ENCODE measurements at places on chromosomes 11 and 22.

- no peak for DNase-seq
These were observed 189.0 kb upstream of the BLID start for GRCh38 chr11:122304973-122305372.

DNA sequence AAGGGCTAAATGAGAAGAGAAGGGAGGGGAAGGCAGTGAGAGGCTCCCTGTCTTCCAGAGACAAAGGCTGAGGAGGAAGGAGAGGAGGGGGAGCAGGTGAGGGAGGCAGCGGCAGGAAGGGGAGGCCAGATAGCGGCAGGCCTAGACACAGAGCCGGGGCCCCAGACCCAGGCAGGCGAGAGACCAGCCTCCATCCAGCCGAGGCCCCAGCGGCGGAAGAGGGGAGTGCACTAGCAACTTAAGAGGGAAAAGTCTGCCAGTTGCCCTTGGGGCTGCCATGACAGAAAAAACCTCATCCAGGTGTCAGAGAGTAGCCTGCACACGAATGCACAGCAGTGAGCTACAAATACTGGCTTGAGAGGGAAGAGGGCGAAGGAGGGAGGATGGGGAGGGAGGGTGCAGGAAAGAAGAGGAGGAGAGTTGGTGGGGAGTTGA, 46.7 kb downstream of the IGLL1 start:
- peak; percentile 88 for DNase-seq

DNA sequence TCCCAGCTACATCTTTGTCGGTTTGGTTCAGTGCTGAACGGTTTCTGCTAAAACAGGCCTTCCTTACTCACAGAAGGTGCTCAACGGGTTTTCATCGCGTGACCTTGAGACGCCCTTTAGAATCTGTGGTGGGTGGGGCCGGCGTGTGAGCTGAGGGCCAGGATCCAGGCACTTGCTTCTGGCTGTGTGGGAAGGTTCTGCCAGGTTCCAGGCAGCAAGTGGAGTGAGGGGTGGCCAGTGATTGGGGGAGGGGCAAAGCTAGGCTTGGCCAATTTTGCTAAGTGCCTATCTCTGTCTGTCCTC, 35.2 kb downstream of the KCNJ4 start:
- DNase-seq: no peak

DNA sequence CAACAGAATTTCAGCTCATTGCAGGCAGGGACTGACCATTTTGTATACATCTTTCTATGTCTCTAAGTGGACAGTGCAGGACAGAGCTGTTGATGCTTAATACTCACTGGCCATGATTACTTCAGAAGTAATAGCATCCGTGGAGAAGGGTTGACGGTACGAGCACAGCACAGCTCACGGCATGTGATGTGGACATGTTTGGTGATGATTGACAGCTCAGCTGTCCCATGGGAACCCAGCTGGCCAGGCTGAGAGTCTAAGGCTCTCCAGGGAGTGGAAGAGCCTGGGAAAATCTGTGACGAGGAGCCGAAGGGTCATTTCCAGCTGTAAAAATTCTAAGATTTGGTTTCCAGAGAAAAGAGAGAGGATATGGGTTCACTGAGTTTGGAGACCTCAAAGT, 198.2 kb downstream of the SNX19 start:
- DNase-seq: no peak

DNA sequence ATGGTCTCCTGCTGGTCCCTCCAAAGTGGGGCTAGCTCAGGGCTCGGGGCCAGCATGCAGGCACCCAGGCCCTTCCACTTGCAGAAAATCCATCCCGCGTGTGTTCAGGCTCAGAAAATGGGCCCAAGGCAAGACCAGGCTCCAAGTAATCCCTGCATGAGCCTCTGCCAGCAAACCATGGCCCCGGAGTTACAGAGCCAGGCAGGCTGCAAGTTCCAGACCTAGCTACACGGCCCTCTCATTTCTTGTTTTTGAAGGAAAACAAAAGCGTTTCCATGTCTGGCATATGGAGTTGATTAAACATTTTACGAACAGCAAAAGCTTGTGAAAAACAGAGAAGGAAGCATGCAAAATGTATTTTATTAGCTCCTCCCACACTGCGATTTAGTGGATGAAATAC, 29.7 kb downstream of the KIAA0930 start:
- DNase-seq: no peak

- DNase-seq: no peak
These were observed 354 bp downstream of the POLR2L start for GRCh38 chr11:841981-842369.

- DNase-seq: no peak
These were observed 24.5 kb upstream of the CABP7 start for GRCh38 chr22:29695129-29695926.

- DNase-seq: no peak
These were observed 25.1 kb upstream of the LDLRAD3 start for GRCh38 chr11:35918716-35919115.

DNA sequence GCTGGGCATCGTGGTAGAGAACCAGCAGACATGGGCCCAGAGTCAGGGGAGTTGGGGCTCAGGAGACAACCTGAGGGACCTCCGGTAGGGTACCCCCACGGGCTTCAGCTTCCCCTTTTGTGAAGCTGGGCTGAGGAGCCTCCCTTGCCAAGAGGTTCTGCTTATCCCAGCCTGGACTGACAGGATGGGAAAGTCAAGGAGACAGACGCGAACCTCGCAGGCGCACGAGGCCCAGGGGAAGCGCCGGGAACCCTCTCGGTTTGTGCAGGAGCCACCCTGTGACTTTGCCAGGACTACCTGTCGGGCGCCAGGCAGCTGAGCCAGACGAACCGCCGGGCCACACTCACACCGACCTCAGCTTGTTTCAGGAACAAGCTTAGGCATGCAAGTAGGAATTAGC, 566.1 kb downstream of the BRD1 start:
- no peak for DNase-seq

- no peak for DNase-seq
These were observed 10.5 kb downstream of the ACRV1 start for GRCh38 chr11:125670172-125670571.

GRCh38 chr11:44285756-44286155, 24.2 kb downstream of the ALX4 start:
- DNase-seq: no peak

DNA sequence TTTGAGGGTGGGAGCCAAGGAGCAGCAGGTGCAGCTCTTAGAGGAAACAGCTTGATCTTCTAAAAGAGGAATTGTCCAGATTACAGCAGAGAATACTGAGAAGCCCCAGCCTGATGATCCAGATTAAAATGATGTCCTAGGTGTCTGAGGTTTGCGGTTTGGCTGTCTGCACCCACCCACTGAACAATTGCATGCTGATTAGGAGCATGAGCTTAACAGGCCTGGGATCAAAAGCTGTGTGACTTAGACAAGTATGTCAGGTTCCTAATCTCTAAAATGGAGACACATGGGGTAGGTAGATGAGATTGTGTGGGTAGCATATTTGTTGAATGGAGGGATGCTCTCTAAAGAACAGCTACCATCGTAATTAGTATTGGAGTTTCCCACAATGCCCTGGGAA, 166.8 kb upstream of the SEZ6L start:
- no peak for DNase-seq

DNA sequence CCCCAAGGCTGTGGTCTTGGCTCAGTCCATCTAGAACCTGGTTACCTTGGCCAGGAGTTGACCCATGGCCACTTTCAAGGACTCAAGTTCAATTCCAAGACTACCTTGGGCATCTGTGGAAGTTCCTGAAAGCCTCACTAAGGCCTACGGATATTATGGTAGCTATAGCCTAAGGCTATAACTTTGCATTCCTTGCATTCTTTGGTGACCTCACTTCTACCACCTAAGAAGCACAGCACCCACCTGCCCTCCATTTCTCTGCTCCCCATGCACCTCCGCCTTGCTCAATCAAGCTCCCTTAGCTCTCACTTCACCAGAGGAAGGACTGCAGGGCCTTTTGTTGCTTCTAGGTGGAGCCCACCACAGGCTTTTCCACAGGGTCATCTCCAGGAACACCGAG, 50.3 kb upstream of the GALNT18 start:
- DNase-seq: no peak

- DNase-seq: peak; percentile 55
These were observed 14.6 kb downstream of the DKK3 start for GRCh38 chr11:11993839-11994238.

GRCh38 chr11:9266926-9267325, 1.8 kb upstream of the DENND5A start:
- no peak for DNase-seq

- DNase-seq: no peak
These were observed 743 bp upstream of the CD3D start for GRCh38 chr11:118343248-118343647.

GRCh38 chr22:34696557-34696956, 369.4 kb upstream of the ISX start:
- DNase-seq: peak; percentile 28

GRCh38 chr22:28742562-28742962, 723 bp downstream of the HSCB start:
- no peak for DNase-seq

- DNase-seq: no peak
These were observed 157.8 kb upstream of the GRK3 start for GRCh38 chr22:25406510-25407210.

DNA sequence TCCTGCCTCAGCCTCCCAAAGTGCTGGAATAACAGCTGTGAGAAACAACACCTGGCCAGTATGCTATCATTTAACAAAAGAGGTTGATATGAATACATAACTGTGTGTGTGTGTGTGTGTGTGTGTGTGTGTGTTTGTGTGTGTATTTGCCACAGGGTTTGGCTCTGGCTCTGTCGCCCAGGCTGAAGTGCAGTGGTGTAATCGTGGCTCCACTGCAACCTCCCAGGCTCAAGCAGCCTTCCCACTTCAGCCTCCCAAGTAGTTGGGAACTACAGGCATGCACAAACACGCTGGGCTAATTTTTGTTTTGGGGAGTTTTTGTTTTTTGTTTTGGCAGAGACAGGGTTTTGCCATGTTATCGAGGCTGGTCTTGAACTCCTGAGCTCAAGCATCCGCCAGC, 4.7 kb downstream of the SPA17 start:
- no peak for DNase-seq

- no peak for DNase-seq
These were observed 29.9 kb upstream of the OR5B12 start for GRCh38 chr11:58471892-58472291.
